GM19239 (cell line): ENCODE measurements at places on chromosomes 16 and 17.
A peak's percentile ranks its signal among the peaks of the same experiment; 100 is the strongest.

GRCh38 chr16:54939510-54940278 lies 9.0 kb downstream of the IRX5 start:
- no peak for DNase-seq

- DNase-seq = no peak
These were observed 131.4 kb upstream of the NACA2 start for GRCh38 chr17:61722398-61722797.

DNA sequence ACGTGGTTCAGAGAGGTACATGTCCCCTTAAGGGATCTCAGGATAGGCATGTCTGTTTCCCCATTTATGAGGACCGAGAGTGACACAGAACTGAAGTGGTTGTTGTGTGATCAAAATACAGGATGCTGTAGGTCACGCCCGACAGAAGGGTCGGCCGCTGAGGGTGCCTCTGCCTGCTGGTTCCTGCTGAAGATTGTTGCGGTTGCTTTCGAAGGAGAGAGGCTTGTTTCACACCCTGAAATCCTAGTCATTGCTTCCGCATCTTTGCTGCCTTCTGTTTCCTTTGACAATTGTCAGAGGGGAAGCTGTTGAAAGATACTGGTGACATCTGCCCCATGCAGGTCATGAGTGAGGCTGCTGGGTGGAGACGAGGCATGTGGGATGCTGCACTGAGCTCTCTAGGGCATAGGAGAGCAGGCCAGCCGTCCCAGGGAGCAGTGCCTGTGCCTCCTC lies 3.8 kb upstream of the NAT9 start:
- peak; percentile 67 for DNase-seq

- no peak for DNase-seq
These were observed 7.2 kb upstream of the MTSS2 start for GRCh38 chr16:70692873-70693671.
